ENCODE measurements at places on chromosomes 1 and 21.

- no peak for DNase-seq
These were observed 14.2 kb upstream of the ZBTB8A start for GRCh38 chr1:32525053-32525452.

DNA sequence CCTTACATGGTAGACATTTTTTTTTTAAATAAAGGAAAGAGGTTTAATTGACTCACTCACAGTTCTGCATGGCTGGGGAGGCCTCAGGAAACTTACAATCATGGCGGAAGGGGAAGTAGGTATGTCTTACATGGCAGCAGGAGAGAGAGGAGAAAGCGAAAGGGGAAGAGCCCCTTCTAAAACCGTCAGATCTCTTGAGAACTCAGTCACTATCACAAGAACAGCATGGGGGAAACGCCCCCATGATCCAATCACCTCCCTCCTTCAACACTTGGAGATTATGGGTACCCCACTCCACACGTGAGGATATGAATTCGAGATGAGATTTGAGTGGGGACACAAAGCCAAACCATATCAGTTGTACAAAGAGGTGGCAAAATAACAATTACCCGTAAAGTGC, 301.7 kb downstream of the GRIK1 start:
- DNase-seq = no peak

DNA sequence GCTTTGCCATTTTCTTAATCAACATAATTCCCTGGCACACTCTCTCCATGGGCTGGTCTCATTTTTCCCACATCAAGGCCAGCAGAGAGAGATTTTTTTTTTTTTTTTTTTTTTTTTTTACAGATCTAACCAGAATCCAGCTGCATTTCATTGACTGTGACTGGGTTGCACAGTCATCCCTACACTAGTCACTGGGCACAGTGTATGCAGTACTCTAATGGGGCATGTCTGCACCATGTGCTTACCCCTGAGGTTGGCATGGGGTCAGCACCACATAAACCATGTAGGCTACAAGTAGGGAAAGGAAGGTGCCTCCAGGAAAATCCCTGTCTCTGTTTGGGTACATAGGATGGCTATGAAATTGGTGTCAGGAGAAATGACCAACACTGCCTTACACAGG, 64.1 kb upstream of the LRP8 start:
- DNase-seq = no peak

- DNase-seq = no peak
These were observed 47.5 kb upstream of the SLC19A1 start for GRCh38 chr21:45589686-45590245.

DNA sequence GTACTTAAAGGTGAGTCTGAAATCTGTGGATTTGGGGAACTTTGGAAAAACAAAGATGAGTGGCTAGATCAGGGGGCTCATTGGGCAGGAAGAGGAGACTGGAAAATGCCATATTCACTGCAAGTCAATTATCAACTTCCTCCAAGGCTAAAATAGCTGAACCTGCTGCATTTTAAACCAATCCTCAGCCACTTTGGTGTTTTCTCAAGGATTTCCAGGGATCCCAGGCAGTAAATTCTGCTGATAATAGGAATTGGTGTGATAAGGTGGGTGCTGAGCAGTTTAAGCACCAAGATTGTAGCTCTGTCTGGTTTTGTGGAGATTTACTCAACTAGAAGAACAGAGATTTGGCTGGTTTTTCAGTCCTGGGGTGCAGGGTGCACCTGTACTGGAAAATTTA, 153.9 kb upstream of the CAMK1G start:
- DNase-seq = no peak

- DNase-seq = peak; percentile 79
These were observed 41.6 kb upstream of the PPIAL4F start for GRCh38 chr1:144551107-144551542.

DNA sequence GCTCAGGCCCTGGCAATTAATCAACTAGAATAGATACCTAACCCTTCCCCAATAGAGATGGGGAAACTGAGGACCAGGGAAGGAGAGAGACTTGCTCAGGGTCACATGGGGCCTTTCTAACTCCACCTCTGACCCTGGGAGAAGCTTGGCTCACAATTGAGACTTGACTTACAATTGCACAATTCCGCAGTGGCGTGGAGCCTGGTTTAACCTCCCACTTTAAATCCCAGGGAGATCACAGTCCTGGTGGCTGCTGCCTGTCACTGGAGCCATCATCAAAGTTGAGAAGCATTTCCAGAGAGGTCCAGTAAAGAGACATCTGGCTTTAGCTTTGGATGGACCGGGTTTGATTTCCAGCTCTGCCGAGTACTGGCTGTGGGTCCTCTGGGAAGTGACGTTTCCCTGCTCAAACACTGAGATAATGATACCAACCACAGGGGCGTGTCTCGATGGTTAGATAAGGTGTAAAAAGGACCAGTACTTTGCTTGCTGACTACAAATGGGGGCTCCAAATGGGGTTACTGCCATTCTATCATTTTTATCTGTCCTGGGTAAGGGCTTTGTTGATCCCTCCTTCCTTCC, 39.3 kb downstream of the TRIM62 start:
- DNase-seq = no peak

DNA sequence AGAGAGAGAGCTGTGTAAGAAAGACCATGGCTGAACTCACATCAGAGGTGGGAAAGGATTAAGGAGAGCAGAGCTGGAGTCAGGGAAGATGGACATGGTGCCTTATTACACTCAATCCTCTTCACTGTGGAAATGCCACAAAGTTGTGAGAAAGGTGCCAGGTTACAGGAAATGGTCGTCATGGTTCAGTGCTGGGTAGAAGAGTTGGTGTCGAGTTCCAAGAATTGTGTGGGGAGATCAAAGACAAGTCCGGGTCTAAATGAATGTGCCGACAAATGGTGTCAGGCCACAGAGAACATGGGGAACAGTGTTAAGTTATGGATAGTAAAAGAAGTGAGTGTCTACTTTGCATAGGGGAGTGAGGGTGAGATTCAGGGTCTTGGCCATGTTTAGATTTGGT, 40.9 kb downstream of the LAMC2 start:
- DNase-seq = no peak

DNA sequence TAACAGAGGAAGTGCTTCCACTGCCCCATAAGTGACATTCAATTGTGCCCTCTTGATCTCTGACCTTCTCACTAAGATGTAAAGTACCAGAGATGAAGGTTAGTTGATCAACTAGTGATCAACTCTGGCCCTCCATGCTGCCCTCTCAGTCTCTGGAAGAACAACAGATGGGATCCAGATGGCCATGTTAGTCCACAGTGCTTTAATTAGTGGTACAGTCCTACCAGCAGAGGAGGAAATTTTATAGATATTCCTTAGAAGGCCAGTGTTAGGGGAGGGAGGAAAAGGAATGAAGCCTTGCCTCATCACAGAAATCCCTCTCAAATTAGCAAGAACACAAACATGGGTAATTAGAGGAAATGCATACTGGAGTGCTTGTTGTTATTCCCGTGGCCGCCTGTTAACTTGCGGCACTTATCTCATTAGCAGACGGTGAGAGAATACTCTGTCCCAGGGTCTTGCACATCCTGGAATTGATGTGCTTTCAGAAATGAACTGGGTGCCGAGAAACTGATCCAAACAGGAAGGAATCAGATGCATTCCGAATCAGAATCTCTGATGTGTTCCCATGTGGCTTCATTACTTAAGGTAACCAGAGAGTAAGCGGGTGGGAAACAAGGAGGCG, 91.1 kb upstream of the RGS4 start:
- no peak for DNase-seq

DNA sequence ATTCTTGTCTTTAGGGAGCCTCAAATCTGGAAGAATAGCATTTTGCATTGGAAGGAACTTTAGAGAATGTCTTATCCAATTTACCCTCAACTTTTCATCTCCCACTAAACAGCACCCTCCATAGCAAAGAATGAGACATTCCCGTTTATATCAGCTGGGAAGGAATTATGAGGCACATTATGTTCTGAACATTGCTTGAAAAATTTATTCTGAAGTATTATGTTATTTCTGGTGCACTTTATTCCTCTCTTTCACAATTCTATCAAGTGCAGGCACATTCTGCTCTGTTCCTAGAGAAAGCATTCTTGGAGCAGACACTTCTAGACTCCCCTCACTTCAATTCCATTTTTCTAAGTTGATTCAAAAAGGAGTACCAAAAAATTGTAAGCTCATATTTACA, 147.9 kb downstream of the EDEM3 start:
- no peak for DNase-seq

DNA sequence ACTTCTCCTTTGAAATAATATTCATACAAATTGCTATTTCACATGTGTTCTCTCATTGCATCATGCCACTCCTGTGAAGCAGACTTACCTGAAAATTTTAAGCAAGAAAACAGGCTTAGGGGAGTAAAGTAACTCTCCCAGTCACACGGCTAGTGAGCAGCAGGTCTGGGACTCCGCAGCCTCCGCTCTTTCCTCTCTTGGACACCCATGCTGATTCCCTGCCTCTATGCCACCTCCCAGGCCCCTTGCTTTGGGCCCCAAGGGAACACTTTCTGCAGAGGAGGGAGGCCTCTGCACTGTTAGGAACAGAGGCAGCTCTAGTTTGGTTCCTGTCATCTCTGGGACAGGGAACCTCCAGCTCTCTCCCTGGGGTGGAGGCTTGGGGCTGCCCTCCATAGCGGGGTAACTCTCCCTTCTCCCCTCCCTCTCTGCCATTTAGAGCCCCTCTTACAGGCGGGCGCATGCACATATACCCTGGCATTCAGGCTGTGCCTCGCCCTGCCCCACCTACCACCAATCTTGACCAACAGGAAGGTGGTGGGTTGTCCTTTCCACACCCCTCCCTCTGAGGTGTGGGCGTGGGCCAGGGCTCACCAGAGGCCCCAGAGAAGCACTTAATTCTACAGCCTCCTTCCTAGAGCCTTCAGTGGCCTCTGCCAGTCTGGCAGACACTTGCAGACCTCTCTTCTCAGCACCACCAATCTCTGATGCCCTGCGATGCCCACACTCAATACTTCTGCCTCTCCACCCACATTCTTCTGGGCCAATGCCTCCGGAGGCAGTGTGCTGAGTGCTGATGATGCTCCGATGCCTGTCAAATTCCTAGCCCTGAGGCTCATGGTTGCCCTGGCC, at the start of gene RXFP4:
TSS of gene RXFP4 (plus strand) at position 646 of the 852 bp plus-strand sequence. CDS start at position 718, 72 bp downstream.
- no peak for DNase-seq

DNA sequence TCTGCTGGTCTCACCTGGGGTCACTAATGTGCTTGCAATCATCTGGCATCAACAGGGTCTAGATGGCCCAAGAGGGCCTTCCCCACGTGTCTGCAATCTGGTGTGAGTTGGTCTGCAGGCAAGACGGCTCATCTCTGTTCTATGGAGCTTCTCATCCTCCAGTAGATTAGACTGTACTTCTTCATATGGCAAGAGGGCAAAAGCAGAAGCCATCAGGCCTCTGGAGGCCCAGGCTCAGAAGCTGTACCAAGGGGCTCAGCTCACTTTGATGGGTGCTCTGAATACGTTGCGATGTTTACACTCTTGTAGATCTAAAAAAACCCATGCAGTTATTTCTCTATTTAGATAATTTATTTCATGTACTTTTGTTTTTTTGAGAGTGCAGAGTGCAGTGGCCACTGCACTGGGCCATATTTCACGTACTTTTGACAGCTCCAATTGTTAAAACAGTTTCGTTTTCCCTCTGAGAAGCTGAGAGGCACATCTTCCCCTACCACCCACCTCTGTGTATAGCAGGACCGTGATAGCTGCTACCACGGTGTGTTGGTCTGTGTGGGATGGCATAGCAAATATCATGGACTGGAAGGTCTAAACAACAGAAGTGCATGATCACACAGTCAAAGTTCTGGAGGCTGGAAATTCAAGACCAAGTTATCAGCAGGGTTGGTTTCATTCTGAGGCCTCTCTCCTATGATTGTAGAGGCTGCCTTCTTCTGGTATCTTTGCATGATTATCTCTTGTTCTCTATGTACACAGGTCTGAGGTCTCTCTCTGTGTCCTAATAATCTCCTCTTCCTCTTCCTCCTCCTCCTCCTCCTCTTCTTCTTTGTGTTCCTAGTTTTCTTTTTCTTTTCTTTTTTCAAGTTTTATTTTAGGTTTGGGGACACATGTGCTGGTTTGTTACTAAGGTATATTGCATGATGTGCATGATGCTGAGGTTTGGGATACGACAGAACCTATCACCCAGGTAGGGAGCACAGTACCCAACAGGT, 17.0 kb downstream of the CITED4 start:
- DNase-seq = no peak

DNA sequence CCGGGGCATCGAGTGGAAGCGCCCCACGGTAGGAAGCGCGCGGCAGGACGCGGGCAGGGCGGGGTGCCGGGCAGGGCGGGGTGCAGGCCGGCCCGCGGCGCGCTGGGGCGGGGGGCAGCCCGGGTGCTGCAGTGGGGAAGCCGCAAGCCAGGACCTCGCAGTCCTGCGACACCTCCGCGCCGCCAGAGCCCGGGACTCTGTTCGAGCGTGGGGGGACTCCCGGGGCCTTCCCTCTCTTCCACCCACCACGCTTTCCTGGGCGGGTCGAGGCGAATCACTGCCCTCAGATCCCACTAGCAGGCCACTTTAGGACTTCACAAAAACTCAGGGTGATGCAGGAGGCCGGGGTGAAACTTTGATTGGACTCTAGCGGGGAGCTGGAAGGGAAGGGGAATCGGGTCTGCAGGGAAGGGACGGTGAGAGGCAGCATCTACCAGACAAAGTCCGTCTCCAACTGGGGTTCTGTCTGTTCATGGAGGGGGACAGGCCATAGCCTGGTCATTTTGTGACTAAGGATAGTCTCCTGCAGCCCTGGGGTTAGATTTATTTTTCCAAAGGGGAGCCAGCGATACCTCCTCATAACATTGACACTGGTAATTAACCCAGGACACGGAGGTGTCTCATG, 623 bp downstream of the CAPN2 start:
- DNase-seq = peak; percentile 53

GRCh38 chr1:11789126-11790067, 16.4 kb downstream of the MTHFR start:
- DNase-seq = no peak

- DNase-seq = no peak
These were observed 46.2 kb upstream of the PALMD start for GRCh38 chr1:99599678-99600175.

GRCh38 chr1:178885869-178886268, 15.0 kb upstream of the ANGPTL1 start:
- no peak for DNase-seq

DNA sequence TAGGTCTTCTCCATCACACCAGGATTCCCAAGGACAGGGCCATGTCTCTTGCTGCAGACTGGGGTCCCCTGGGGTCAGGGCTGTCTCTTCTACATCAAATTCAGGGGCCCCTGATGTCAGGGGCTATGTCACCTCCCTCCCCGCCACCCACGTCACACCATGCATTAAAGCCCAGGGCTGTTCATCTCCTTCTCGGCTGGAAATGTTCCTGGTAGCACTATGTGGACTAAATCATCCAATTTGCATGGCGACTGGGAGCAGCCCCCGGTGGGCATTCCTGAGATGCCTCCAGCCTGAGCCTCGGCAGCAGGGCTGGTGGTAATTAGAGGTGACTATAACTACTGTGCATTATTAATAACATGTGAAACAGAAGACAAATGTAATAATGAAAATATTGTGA, 151.7 kb upstream of the HMGB4 start:
- DNase-seq = no peak

DNA sequence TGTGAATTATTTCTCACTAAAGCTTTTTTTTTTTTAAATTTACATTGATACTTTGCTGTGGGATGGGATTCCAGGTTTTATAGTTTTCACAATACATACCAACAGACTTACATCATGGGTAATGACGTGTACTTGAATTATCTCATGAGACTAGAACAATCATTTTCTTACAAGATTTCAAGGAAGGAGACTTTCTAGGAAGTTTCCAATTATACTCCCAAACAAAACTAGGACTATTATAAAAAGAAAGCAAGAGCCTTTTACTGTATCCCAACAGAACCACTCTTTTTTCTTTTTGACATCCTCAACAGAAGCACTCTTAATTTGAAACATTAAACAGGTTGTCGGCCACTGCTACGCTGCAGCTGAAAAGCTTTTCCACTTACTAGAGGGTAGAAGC, 48.7 kb downstream of the TESK2 start:
- DNase-seq = no peak

- DNase-seq = no peak
These were observed 1.3 kb upstream of the TNNT2 start for GRCh38 chr1:201378804-201379203.
